Stimulated activated CD4-positive, alpha-beta T cell treated with anti-CD3 and anti-CD28 coated beads, Interleukin-4, amount 100 ng/mL, for 24 hours (primary cell): ENCODE measurements at places on chromosomes 5 and 9.

GRCh38 chr5:150177721-150178120, 11.1 kb downstream of the CDX1 start:
- DNase-seq, result no peak

DNA sequence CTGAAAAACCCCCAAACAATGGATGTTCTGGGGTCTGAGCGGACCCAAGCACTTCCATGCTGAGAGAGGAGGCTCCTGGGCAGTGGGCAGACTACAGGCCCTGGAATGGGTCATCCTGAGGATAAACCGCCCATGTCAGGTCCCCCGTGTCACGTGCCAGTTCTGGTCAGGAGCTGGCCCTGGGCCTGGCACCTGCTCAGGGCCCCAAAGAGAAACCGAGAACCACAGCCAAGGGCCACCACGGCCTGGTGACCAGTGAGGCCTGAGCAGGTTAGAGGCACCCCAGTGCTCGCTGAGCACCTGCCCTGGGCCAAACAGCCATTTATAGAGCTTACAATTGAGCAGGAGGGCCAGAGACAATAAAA, 15.8 kb downstream of the LMAN2 start:
- DNase-seq, result no peak

GRCh38 chr5:149170299-149170698, 29.0 kb downstream of the ABLIM3 start:
- no peak for DNase-seq

- DNase-seq, result no peak
Measured at GRCh38 chr9:114238891-114239875, 83.7 kb upstream of the ORM1 start.

GRCh38 chr5:181163487-181164075, 16.2 kb downstream of the OR2V2 start:
- DNase-seq, result no peak

- peak; percentile 36 for DNase-seq
Measured at GRCh38 chr9:34547960-34548611, 25.3 kb upstream of the ENHO start.
